ENCODE measurements at places on chromosomes 6 and 20.

DNA sequence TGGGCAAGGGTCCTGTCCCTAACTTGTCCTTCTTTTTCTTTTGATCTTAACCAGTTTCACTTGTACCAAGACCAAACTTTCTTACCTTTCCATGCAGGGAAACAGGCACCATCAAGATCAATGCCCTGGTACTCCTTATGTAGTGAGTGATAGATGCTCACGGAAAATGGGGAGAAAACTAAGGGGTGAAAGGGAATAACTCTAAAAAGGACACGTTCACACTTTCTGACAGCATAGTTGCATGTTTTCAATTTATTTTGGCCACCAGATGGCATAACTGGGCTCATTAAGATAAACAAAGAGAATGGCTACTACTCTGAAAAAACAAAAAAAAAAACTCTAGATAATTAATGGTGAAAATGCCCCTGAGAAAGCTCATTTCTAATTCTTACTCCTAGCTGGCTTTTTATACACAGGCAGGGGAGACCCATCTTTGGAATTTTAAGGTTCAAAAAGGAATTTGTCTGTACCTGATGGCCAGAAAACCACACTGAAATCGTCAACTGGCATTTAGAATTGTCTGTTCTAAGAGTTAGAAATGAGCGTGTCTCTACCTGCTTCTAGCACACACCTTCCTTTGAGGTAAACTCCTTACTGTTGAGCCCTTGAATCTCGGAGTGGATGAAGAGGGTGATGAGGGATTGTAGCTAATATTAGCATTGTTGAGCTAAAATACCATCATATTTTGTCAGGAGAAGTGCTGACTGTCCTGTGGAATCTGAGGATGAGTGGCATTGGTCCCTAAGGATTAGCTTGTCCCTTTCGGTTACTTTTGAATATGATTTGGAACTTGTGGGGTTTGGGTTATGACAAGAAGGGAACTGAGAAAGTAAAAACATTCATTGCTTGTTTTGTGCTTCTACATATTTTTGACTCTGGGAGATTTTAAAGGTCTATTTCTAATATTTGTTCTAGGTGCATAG lies 62.2 kb upstream of the DDR1 start:
- DNase-seq, result no peak

- DNase-seq, result no peak
Measured at GRCh38 chr6:116580198-116580597, 8.9 kb downstream of the RWDD1 start.

GRCh38 chr6:97322811-97323210 lies 39.8 kb upstream of the MMS22L start:
- DNase-seq, result no peak

DNA sequence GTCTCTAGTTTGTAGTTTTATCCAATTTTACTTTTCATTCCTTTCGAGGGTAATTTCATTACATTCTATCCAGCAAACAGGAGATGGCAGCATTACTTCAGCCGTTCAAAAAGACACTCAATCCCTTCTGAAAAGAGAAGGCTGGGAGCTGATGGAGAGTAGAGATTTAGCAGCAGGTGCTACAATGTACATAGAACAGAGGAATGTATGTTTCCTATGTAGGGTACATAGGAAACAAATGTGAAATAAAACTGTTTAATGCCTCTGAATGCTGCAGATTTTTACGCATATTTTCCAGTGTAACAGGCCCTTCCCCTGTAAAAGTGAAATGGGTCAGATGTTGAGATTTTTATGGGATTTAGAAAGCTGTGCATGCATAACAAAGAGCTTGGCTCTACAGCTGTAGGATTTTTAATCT lies 16.0 kb downstream of the RPS12 start:
- DNase-seq, result no peak

GRCh38 chr6:159972506-159973268 lies 3.8 kb downstream of the IGF2R start:
- DNase-seq, result no peak

GRCh38 chr6:169177516-169178166 lies 76.0 kb downstream of the THBS2 start:
- no peak for DNase-seq

DNA sequence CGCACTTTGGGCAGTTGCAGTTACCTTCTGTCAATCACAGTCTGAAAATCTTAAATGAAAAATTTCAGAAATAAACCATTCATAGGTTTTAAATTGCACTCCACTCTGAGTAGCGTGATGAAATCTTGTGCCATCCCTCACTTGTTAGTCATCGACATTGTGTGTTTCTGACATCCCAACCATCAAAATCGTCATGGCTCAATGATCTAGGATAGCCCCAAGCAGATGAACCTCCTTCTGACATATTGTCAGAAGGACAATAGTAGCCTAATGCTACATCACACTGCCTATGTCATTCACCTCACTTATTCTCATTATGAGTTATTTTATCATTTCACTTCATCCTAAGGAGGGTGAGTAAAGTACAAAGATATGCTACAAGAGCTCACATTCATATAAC lies 284.8 kb downstream of the PTPRK start:
- DNase-seq, result no peak

GRCh38 chr20:19602675-19603375 lies 155.2 kb upstream of the RIN2 start:
- DNase-seq, result no peak

DNA sequence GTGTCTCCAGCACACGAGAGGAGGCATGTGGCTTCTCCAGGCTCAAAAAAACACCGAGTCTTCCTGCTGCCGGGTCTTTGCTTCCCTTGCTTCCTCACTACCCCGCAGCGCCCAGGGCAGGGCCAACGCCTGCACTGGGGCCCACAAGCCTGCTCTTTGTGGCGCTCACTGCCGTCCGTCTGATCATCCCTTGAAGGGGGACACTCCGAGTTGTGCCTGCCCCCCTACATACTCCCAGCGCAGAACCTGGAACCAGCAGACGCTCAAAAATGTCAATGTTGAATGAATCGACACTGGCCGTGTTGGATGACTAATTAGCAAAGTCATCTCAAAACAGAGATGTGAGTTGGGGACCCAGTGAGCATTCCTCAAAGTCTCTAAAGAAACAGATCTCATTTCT lies 8.1 kb upstream of the ARFGAP1 start:
- no peak for DNase-seq

DNA sequence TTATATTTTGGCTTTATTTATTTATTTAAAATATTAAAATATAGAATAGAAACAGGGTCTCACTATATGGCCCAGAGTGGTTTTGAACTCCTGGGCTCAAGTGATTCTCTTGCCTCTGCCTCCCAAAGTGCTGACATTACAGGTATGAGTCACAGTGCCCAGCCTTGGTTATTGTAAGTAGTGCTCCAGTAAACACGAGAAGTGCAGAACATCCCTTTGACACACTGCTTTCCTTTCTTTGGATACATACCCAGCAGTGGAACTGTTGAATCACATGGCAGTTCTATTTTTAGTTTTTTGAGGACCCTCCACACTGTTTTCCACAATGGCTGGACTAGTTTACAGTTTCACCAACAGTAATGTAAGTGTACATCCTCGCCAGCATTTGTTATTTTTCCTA lies 203.9 kb downstream of the PHF3 start:
- DNase-seq, result no peak

DNA sequence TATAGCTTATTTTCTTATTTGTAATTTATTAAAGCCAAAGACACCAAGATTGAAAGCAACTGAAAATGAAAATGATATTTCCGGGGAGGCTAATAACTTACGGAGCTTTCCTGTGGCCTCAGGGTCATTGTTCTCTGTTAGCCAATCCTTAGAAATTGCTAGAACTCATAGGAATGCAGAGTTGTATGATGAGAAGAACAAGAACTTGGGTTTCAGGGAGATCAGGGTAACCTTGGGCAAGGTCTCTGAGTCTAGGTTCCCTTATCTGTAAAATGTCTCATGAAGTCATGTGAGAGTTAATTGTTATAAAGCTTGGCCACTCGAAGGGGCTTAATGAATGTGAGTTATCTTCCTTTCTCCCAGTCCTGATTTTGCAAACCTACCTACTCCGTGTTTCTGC lies 20.1 kb upstream of the SERINC3 start:
- DNase-seq, result no peak

GRCh38 chr6:20092071-20092566 lies 120.2 kb downstream of the MBOAT1 start:
- DNase-seq, result no peak

DNA sequence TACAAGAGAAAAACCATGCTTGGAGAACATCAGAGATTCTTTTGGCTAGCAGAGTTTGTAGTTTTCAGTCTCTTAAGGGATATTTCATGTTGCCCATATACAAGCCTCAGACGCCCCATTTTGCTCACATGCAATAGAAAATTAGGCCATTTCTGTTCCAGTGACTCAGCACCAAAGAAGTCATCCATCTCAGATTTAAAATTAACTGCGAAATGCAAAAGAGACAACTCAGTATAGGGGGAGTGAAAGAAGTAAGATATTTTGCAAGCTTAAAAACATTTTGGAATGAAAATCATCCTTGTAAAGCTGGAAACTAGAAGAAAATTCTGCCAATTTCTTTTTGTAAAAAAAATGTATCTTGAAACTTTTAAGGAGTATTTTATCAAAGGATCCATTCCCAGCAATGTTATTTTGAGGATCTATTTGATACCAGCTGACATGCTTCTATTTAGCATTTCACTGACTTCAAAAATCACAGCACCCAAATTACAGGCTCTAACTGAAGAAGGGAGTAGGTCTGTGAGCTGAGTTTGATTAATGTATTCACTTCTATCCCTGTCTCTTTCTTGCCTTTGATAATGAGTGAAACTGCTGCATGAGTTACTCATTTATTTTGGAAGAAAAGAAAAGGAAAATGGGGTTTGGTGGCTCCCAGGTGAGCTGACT lies 223.7 kb upstream of the SULF2 start:
- no peak for DNase-seq

Measured in T-helper 2 cell treated with Interferon-gamma antibody and Interleukin-4, amounts not matched to agents 5 μg/mL and 100 μg/mL, for 36 hours (primary cell).